ENCODE measurements at places on chromosomes 5 and 9.

GRCh38 chr9:6818292-6818922, 60.6 kb downstream of the KDM4C start:
- DNase-seq: no peak

GRCh38 chr5:75152860-75153259, 83.8 kb downstream of the ANKRD31 start:
- DNase-seq: no peak

GRCh38 chr9:84947412-84947972, 278.0 kb downstream of the NTRK2 start:
- no peak for DNase-seq

DNA sequence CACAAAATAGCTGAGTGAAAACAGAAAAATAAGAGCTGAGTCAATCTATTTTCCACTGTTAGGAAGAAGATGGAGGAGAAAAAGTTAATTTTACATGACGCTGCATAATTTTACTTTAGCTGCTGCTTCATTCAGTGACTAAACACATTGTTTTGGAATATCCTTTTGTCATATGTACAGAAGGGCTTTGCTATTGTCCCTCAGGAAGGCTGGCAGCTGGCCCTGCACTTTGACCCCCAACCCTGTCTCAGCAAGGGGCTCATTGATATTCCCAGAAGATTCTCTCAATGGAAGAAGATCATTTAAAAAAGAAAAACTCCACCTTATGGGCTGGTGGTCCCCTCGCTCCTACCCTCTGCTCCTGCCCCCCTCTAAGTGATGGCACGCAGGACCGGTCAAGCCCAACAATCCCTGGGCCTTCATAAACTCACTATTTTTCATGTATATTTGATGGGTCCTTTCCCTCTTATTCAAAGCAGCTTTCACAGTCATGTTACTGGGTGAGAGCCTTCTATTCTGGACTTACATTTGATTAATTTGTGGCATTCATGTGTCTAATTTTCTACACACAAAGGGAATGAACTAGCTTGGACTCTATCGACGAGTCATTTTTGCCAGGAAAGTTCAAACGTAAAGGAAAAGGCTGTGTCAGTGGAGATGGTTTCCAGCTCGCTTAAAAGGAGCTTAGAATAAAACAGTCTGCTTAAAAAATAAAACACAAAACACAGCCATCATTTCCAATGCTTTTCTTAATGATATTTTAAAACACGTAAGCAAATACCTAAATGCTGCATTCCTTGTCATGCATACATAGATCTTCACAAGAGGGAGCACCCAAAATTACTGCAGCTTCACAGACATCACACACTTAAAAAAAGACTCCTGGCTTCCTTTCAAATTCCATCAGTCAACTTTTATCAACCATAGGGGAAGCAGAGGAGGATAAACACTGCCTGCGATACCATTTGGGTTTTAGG, 104.7 kb downstream of the EFNA5 start:
- no peak for DNase-seq

GRCh38 chr5:140228364-140228837, 53.4 kb downstream of the CYSTM1 start:
- DNase-seq: no peak

DNA sequence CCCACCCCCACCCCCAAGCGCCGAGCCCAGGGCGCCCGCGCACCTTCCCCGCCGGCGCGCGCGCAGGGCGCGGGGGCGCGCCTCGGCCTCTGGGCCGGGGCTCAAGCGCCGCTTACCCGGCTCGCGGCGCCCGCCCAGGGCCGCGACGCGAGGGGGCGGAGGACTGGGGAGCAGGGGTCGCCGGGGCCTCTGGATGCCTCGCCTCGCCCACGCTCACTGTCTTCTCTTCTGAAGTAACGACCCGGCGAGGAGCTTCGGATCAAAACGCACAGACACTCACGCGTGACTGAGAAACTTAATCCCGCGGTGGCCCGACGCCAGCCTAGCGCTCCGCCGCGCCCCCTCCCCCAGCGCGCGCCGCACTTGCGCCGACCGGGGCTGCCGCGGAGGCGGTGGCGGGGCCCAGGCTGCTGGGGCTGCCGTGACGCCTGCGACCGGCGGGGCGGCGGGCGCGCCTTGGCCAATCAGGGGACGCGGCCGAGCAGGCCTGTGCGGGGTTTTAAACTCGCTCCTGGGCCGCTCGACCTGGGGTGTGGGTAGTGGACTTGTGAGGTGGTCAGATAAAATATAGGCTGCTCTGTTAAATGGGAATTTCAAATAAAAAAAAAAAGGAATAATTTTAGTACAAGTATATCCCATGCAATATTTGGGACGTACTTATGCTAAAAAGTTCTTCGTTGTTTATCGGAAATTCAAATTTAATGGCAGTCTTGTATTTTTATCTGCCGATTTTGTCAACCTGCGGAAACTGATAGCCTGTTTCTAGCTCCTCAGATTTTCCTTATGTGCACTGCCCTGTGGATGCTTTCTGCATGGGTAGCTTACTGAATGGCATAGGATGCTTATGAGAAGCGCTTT, at the start of gene MPDZ:
MPDZ (minus strand) TSS at position 409 of the 858 bp plus-strand sequence. CDS start 29,377 bp downstream, outside the sequence.
- DNase-seq: peak; percentile 19

GRCh38 chr5:59416451-59416850, 477.1 kb downstream of the PDE4D start:
- no peak for DNase-seq

DNA sequence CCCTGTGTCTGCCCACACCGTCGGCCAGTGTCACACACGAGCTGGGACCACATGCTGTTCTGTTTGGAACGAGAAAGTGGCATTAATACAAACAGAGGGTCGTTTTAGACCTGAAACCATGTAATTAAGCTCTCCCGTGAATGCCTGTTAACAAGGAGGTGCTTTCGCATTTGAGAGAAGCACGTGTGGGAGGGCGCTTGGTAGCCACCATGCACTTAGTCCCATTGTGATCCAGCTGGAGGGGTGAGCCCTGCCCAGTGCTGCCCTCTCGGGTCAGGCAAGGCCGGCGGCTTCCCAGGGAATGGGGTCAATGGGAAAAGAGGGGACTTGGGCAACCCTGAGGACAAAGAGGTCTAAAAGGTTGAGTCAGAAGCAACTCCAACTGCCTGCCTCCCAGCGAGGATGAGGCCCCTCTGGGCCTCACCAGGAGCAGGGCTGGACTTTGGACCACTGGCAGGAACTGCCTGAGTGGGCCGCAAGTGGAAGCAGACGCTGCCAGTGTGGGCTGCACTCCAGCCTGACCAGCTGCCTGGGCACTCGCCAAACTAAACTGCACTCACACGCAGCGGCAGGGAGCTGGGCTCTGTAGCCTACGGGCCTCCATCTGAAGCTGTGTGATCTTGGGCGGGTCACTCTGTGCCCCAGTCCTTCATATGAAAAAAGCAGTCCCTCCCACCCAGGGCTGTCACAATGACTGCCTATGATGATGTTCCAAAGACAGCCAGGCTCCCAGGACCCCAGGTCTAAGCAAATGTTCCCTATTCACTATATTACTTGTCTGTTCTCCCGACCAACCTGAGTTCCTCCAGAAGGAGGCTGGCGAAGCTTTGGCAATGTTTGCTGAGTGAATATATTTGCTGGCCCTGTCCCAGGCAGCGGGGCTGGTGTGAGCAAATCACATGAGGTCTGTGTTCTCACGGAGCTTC, 195.7 kb downstream of the CDK5RAP2 start:
- DNase-seq: no peak

DNA sequence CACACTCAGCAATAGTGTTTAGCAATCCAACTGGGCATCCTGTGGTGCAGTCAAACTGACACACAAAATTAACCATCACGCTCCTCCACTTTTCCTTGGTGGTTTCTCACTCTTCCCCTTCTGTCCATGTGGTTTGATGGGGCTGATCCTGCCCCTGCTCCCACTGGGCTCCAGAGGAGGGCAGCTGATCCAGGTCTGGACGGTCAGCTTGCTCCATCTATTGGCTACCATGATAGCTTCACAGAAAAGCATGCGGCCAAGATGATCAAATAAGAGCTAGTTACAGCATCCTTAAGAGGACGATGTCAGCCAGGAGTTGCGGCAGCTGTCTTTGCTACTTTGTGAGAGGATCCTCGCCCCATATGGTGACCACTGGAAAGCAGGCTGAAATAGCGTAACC, 29.6 kb upstream of the RANBP17 start:
- no peak for DNase-seq

DNA sequence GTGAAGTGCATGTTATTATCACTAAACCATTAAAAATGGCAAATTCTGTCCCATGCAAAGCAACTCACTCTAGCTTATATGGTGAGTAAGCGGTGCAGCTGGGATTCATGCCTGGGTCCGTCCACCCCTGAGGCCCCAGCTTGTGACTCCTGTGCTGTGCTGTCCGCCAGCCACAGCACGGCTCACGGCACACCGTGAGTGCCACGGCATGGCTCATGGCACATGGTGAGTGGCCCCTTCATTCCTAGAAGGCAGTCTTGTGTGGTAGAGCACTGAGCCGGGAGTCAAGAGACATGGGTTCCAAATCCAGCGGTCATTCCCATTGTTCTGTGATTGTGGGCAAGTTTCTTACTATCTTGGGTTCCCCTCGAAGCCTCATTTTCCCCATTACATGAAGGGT, 18.8 kb downstream of the RGS3 start:
- no peak for DNase-seq

DNA sequence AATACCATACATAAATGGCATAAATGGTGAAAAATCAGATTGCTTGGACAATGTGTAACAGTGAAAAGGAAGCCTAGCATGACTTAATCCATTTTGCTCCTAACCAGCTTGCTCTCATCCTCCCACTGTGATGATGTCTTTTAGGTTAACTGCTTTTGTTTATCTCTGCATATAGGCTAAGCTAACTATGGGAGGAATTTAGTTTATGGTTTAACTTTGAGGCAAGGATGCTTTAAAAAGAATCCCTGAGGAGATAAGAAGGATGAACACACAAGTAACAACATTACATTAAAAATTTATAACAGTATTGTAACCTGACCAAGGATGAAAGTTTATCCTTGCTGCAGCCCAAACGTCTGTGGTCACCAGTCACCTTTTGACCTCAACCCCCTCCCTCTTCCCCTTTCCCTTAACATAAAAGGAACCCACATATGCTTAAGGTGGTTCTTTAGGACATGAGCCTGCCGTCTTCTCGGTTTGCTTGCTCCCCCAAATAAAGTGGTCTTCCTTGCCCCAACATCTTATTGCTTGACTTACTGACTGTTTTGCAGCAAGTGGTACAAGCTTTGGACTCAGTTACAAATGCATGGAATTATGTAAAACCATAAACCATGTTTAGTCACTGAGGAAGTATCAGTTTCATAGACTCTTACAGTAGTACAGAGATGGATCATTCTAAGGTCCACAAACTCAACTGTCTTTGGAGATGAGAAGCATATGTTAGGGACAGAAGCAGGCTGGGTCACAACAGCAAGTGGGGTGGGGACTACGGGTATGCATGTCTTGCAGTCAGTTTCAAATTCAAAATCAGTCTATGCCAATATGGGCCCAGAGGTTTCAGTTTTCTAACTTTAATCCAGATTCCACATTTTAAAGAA, 31.3 kb downstream of the AGXT2 start:
- no peak for DNase-seq

DNA sequence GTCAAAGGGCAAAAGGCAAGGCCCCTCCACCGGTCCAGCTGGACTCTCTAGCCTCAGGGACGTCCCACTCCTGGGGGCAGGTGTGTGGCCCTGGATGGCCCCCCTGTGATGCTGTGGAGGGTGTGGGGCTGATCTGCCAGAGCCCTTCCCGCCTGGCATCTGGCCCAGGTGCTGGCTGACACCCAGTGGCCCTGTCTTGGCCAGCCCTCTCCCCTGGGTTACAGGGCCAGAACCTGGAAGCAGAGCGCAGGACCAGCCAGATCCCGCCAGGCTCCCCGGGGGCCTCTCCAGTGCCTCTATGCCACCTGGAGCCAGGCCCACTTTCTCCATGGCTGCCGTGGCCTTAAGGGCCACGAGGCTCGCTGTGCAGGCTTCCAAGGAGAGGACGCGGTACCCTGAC, 22.9 kb upstream of the SPATA31E1 start:
- no peak for DNase-seq

GRCh38 chr5:164578401-164578800, 1073.0 kb downstream of the MAT2B start:
- no peak for DNase-seq

DNA sequence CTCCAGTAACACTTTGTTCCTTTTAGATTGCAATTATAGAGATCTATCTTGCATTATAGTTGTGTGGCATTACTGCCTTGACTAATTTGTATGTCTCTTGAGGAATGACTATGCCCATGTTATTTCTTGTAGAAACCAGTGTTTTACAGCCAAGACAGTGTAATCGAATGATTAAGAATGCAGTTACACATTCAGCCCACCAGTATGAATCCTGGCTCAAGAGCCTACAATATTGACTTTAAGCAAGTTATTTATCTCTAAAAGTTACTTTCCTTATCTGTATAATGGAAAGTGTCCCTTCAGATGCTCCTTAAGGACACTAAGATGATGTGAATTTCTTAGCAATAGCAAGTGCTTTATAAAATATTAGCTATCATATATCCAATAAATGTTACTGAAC, 9.7 kb upstream of the SNX24 start:
- no peak for DNase-seq

DNA sequence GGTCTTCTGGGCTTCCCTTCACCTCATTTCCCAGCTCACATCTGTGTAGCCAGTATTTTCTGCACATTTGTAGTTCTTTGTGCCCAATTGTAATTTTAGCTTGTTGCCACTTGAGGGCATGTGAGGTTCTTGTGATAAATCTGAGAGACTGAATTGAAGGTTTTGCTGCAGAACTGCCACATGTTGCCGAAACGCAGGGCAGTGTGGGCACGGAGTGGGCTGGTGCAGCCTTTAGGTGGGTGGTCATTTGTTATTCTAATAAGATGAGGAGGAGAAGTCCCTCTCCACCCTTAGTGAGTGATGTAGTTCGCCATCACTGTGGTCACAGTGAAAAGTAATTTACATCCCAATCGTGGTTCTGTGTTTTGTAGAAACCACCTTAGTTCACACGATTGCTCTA, 21.2 kb downstream of the OTULIN start:
- DNase-seq: peak; percentile 65

- DNase-seq: peak; percentile 16
These were observed 342.2 kb upstream of the RFX3 start for GRCh38 chr9:3868012-3868411.

DNA sequence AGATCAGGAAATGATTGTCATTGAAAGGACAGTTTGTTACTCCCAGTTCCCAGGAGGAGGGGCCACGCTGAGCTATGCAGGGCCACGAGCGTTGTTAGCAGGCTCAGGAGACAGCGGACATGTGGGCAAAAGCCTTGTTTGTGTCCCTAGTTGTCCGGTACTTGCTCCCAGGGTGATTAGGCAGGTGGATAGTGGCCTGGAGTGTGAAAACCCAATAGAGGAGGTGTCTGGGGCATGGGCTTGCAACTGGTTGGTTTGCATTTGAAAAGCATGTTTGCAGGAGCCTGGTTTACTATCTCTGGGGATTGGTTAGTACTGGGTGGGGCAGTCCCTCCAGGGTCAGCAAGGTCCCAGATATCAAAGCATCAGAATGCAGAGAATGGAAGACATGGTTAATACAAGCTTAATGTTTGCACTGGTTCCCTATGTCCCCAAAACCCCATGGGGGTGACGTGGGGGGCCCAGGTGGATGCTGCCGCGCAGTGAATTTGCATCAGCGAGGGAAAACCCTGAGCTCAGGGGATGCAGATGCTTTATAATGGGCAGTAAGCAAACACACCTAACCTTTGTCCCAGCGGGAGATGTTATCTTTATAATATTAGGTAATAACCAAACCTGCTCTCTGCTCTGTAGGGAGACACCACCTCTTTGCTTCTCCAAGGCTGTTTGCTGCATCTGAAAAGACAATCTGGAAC, 39.7 kb downstream of the ROPN1L start:
- no peak for DNase-seq

GRCh38 chr9:19373527-19373926, 6.5 kb downstream of the RPS6 start:
- DNase-seq: no peak

Measured in GM13976 (cell line).